ENCODE measurements at places on chromosomes 13 and 19. TPM values are rescaled to one million over a fixed set of nuclear protein-coding genes. Genes with fewer than 3 reads are reported as not detected.

GRCh38 chr13:76729691-76730090 lies 156.5 kb downstream of the KCTD12 start:
- DNase-seq = no peak

GRCh38 chr13:50887151-50887550 lies 22.4 kb upstream of the RNASEH2B start:
- DNase-seq = no peak

Gene PLA2G4C
- polyA plus RNA-seq = 11.6 TPM

Gene ANKRD27
- polyA plus RNA-seq = 19.2 TPM

- no peak for DNase-seq
Measured at GRCh38 chr13:37067874-37068273, 8.4 kb upstream of the SUPT20H start.

GRCh38 chr19:45607071-45608029 lies 5.3 kb upstream of the GPR4 start:
- peak; percentile 64 for DNase-seq

Measured in right lung (tissue), 10 donors.